Type B pancreatic cell (in vitro differentiated cells): ENCODE measurements at places on chromosomes 4 and X.

DNA sequence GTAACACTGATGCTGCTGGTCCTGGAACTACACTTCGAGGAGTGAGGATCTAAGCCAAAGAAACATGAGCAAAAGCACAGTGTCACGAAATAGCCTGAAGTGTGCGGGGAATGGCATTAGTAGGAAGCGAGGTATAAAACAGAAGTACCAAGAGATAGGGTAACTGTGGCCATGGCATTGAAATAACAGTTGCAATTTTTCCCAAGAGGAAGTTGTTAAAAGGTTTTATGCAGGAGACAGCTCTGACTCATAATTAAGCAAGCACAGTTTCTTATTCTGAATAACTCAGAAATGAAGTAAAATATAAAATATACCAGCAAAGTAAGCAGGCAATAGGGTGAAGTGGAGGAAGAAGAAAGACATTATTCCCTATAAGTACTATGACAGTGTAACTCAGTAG, 90.3 kb upstream of the TMEM150C start:
- no peak for DNase-seq

DNA sequence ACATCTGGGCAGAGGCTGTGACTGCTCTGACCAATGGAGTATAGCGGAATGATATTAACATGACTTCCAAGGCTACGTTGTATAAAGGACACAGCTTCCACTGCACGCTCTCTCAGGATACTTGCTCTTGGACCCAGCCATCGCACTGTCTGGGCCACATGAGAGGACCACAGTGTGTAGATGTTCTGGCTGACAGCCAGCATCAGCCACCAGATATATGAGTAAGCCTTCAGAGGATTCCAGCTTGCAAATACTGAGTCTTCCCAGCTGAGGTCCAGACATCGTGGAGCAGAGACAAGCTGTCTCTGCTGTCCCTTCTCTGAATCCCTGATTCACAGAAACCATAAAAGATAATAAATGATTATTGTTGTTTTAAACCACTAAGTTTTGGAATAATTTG, 146.8 kb upstream of the USP9X start:
- DNase-seq, result no peak

- no peak for DNase-seq
Measured at GRCh38 chr4:75497133-75497532, 17.1 kb downstream of the RCHY1 start.

- DNase-seq, result no peak
Measured at GRCh38 chrX:130336531-130336930, 3.2 kb upstream of the SLC25A14 start.

- DNase-seq, result no peak
Measured at GRCh38 chr4:2159931-2160330, 82.0 kb downstream of the HAUS3 start.

DNA sequence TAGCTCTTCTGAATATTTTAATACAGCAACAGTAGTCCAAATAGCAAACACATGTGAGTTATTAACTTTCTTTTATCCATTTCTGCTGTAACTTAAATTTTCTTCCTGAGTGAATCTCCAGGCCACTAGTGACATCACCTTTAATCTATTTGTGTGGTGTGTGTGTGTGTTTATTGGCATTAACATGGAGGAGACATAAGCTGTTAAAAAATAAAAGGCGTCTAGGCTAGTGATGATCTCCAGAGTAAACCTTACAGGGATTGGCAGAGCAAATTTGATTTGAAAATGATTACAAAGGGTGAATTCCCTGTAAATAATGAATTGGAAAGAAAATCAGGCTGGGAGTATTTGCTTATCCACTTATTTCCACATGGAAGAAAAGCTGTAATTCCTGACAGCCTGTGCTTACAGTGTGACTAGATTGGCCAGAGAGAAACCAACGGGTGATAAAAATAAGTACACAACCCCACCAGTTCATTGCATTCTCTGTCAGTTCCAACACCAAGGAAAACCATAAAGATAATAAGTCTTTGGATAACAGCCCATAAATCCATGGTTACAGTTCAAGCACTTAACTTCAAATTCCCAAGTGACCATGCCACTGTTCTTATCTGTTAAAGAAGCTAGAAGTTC, 186.1 kb downstream of the ENOX2 start:
- DNase-seq, result no peak

- DNase-seq, result no peak
Measured at GRCh38 chrX:13695601-13696115, 6.7 kb downstream of the RAB9A start.

DNA sequence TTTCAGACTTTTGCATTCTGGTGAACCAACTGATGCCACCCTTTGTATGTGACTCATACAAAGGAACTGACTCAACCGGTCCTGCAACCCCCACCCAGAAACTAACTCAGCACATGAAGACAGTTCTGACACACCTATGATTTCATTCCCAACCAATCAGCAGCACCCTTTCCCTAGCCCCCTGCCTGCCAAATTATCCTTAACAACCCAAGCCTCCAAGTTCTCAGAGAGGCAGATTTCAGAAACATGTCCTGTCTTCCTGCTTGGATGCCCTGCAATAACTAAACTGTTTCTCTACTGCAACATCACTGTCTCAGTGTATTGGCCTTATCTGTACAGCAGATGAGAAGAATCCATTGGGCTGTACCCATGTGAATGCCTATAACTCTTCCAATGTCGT, 284.7 kb downstream of the CAMK2D start:
- no peak for DNase-seq

DNA sequence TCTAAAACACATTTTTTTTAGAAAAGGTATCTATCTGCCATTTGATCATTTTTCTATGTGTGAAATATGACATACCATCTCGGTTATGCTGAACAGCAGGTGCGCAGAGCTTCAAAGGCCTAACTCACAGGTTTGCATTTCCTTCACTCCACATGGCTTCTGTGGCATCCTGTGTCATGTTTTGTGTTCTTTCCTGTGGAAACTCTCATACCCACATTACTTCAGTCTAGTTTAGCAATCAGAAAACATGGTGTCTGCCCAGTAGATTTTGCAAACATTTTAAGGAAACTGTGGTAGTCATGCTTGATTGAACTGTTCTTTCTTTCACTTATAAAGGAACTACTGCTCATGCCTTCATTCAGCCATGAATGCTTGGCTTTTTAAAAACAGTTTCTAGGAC, 11.3 kb upstream of the ARAP2 start:
- no peak for DNase-seq

DNA sequence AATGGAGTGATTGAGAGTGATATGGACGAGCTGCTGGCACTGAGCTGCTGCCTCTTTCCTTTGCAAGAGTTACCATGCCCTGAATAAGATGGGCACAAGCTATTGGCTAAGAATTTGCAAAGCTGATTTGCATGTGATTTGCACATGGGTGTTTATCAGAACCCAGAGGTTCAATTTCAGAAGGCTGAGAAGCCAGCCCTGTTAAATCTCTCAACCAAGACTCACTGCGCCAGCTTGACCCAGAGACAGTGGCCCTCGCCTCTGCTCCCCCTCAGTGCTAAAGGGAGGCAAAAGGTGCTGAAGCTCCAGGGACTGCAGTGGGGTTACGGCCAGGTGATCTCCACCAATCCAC, 701 bp downstream of the ARHGAP4 start:
- DNase-seq, result no peak

GRCh38 chr4:89303177-89303576, 4.4 kb downstream of the GPRIN3 start:
- DNase-seq, result no peak

- DNase-seq, result no peak
Measured at GRCh38 chr4:16269240-16269639, 43.0 kb upstream of the TAPT1 start.

DNA sequence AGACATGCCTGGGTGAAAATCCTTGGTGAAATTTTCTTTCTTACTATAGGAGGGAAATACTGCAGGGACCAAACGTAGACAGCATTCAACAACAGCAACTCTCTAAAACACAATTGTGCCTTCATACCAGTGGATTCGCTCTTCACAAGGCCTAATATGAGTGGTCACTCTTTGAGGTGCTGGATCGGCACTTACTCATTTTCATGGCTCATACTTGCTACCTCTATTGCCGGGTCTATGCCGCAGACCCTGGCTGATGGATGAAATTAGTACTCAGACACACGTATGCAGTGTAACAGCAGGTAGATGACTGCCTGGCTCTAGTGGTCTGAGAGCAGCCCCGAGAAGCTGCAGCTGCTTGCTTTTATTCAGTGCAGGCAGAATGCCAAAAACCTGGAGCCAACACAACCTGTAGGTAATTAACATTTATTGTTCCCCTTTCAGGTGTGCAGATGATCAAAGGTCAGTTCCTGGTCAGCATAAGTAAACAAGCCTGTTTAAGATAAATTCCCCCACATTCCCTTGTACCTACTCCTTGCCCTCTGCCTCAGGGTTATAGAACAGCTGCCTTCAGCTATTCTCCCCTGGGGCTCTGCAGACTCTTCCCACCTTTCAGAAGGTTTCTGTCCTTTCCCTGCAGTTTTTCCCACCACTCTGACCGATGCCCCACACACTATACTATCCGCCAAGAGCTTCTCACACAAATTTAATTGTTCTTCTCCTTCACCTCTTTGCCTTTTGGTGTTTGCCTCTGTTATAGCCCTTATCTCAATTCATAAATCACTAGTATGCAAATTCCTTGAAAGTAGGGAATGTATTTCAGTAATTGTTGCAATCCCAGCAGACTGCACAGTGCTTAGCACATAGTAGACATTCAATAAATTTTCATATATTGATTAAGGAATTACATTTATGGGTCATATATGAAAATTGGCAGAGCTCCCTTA, 210.0 kb downstream of the SPANXN3 start:
- no peak for DNase-seq

DNA sequence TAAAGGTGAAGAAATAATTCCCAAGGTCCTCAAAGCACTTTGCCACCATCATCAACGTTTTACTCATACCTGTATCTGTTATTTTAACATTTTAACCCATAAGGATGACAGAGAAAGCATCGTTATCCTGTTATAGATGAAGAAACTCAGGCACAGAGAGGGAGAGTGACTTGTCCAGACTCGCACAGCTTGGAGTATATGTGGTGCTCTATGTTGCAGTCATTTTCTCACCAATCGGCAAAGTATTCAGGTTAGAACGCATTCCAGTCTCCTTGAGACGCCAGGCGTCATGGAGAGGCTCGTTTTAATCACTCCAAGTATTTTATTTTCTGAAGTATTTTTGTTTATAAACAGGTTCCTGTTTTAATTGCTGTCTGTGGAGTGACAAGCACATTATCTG, 73.5 kb downstream of the IRF2 start:
- DNase-seq, result no peak

- DNase-seq, result no peak
Measured at GRCh38 chr4:148289740-148290139, 152.5 kb downstream of the NR3C2 start.

GRCh38 chrX:147803948-147804347, 107.8 kb upstream of the FMR1 start:
- no peak for DNase-seq

- no peak for DNase-seq
Measured at GRCh38 chrX:143095321-143095720, 69.6 kb downstream of the SPANXN4 start.

GRCh38 chr4:85078016-85078415, 111.5 kb upstream of the WDFY3 start:
- DNase-seq, result no peak

GRCh38 chr4:25011135-25011866, 19.4 kb downstream of the LGI2 start:
- no peak for DNase-seq
